ENCODE measurements at places on chromosomes 7 and 10.

DNA sequence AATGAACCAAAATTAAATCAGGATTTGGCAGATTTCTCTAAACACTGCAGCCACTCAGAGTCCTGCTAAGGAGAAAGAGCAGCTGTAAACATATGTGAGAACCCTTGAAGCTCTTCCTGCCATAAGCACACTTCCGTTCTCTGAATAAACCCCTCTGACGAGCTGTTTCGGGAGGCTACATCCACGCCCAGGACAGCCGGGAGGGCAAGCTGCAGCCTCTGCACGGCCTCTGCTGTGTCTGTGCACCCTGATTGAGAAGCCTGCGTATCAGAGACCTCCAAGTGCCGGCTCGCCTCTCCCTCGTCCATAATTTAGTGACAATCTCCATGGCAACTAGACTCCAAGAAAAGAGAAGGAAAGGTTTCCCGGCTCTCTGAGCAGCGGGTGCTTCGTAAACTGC is 114.4 kb downstream of the PTPRN2 start:
- DNase-seq, result no peak

DNA sequence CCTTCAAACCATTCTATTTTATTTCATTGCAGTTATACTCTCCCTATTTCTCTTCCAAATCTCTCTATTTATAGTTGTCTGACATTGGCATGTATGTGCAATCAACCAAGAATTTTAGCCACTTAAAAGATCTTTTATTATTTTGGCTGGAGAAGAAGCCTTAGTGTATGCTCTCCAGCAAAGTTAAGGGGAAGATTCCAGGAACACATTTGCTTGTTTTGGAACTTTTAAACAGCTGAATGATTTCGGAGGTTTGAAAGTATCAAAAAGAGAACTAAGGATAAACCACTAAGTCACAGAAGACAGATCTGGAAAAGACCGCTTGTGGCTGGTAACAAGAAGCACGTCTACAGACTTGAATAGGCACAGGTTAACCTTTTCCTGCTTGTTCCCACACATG is 182.2 kb upstream of the FZD1 start:
- DNase-seq, result no peak

GRCh38 chr10:92809840-92810239 is 38.5 kb upstream of the EXOC6 start:
- DNase-seq, result no peak

GRCh38 chr10:70378122-70378521 is 4.3 kb downstream of the LRRC20 start:
- DNase-seq, result no peak

DNA sequence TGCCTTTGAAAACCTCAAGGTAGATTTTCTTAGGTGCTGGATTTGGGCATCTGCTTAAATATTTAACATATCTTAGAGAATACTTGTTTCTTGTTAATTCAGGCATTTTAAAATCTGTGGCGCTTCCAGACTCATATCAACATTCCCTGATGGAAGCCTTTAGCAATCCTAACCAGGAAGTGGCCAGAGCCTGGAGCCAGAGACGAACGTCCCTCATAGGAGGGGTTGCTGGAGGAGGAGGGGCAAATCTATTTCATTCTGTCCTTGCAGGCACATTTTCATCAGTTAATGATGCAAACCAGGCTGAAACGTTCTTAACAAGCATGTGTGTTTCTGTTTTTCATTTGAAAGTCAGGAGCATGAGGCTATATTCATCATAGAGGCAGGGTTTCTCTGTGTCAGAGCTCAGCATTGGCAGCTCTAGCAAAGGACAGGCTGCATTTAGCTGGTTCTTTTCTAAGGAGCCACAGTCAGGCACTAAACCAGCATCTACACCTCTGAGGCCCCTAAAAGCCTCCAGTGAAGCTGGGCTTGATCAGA is 17.8 kb upstream of the IFIT2 start:
- no peak for DNase-seq

DNA sequence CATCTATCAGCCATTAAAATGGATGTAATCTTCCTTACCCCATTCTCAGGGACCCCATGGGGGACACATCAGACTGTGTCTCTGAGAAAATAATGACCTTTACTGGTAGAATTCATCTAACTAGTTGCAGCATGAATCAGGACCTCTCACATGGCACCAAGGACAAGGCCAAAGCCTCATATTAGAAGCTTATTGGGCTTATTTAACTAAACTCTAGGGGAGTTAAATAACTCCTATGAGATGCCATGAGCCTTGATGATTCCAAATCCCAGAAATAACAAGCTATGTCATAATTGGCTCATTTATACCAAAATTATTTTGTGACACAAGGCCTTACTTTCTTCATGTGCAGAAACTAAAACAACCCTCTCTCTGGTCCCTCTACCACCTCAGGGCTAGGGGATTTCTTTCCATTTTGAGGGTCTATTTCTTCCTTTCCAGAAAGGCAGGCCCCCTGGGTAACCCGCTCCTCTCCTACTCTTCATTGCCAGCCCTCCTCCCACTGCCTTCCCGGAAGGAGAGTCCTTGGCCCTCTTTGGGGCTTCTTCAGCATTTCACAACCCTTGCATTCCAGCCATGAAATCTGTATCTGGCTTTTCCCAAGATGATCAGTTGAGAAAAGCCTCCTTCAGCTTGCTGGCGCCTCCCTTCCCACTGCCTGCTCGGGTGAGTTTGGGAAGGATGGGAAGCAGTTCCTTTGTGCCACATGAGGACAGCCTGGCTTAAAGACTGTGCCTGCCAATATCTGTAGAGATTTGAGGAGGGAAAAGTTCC is 41.8 kb upstream of the TRIM8 start:
- DNase-seq, result no peak

DNA sequence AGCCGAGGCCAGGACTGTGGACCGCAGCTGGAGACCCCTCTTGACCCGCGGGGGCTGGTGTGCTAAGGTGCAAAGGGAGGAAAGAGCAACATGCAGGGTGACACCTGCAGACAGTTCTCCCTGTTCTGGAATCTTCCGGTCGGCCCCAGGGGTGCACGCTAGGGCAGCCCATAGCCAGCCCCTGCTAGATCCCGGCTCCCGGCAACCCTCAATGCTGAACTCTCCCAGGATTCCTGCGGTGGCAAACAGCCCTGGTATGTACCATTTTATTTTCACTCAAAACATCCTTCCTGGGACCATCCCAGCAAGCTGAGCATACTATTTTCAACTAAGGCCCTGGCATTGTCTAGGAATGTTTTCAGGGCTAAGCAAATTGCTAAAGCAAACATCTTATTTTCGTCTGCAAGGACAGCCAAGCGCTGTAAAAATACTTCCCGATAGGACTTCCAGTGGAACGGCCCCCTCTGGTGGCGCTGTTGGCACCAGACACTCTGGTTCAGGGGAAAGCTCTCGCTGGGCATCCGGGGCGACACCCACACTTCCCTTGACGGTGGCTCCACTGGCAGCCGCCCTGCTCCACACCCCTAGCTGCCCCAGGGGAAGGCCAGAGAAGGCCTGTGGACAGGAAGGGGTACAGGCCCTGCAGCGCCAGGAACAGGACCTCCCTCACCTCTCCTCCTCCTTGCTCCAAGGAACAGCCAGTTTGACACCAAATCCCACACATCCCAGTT is 99.4 kb downstream of the CTBP2 start:
- DNase-seq, result peak; percentile 52

- no peak for DNase-seq
These were observed 799.5 kb downstream of the LRMDA start for GRCh38 chr10:76230921-76231285.

DNA sequence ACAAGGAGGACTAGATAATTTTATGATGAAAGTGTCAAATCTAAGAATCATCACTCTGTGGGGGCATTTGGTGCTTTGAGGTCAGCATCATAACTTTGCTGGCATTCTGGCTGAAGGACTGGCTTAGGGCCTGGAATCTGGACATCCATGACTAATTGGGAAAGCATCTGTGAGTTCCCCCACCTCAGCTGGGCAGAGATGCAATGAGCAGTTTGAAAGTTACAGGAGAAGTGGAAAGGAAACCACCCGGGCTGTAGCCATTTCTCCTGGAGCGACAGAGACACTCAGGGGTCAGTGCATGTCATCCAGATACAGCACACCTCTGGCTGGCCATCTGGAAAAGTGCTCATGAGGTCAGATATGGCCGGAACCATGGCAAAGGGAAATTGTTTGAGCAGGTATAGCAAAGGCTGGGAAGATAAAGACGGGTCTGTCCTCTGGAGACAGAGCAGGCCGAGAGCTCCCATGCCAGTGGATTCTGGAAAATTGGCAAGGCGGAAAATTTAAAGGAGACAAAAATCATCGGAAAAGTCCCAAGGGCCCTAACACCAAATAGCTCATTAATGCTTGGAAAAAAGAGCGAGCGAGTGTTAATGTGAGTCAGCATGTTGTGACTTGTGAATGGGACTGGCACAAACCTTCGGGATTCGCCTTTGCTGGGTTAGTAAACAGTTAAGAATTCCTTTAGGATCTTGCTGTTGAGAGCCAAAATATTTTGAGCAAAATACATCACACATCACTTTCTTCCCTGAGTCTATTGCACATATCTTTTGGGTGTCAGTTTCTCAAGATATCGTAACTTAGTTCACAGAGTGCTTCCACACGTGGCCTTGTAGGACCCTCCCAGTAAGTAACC is 188.4 kb upstream of the AGK start:
- no peak for DNase-seq

DNA sequence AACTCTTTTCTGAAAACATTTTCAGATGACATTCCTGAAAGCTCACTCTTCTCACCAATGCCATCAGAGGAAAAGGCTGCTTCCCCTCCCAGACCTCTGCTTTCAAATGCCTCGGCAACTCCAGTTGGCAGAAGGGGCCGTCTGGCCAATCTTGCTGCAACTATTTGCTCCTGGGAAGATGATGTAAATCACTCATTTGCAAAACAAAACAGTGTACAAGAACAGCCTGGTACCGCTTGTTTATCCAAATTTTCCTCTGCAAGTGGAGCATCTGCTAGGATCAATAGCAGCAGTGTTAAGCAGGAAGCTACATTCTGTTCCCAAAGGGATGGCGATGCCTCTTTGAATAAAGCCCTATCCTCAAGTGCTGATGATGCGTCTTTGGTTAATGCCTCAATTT is 16.5 kb downstream of the ANLN start:
- no peak for DNase-seq

DNA sequence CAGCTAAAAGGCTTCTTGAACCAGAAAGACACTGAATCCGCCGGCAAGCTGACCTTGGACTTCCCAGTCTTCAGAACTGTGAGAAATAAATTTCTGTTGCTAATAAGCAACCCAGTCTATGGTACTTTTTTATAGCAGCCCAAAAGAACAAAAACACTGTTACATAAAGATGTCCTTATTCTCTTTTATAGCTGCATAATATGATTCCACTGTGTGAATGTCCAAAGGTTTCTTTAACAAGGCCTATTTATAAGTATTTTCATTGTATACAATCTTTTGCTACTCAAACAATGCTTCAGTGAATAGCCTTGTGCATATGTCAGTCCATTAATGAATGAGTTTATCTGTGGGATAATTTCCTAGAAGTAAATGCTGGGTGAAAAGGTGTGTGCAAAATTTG is 190.8 kb upstream of the INHBA start:
- no peak for DNase-seq

DNA sequence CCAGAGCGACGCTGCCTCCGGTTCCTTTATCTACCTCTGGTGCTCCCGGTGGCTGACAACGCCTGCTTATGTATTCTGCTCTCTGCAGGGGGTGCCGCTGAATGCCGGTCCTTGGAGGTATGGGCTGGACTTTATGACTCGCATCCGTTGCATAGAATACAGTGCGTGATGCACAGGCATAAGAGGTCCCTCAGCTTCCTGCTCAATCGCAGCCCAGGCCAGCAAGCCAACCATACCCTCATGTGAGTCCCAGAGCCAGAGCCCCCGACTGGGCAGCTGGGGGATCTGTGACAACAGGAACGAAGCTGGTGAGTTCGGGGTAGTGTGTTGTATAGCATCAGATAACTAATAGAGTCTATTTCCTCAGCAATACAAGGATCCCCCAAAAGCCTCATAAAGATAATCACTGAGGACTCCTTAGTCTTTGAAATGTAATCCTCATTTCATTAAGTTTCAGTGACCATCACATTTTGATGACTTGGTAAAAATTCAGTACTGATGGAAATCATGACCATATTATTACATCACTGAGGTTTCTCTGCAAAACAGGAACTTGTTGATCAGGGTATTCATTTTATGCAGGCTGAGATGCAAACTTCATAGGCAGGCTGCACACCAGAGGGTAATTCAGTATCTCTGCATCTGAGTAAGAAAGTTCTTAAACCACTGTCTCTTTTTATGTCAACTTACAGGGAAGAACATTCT is 607.8 kb downstream of the PTPRN2 start:
- DNase-seq, result no peak

- DNase-seq, result no peak
These were observed 39.1 kb downstream of the VWC2 start for GRCh38 chr7:49812534-49812933.

DNA sequence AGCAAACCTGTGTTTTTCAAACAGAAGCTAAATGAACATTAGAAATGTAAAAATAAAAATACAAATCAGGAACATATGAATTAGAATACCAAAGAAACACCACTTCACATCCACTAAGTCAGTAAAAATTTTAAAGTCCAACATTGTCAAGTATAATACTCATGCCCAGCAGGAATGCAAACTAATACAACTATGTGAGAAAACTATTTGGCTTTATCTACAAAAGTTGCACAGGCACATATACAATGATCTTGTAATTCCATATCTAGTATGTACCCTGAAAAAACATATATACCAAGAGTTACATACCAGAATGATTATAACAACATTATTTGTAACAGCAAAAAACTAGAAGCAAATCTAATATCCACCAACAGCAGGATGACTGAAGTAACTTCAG is 91.1 kb downstream of the RNF32 start:
- DNase-seq, result no peak

GRCh38 chr7:120442838-120443237 is 169.9 kb downstream of the KCND2 start:
- no peak for DNase-seq

- DNase-seq, result no peak
These were observed 100.3 kb downstream of the PAXIP1 start for GRCh38 chr7:154902600-154903082.

- DNase-seq, result no peak
These were observed 180.3 kb downstream of the NPSR1 start for GRCh38 chr7:34838329-34838728.

DNA sequence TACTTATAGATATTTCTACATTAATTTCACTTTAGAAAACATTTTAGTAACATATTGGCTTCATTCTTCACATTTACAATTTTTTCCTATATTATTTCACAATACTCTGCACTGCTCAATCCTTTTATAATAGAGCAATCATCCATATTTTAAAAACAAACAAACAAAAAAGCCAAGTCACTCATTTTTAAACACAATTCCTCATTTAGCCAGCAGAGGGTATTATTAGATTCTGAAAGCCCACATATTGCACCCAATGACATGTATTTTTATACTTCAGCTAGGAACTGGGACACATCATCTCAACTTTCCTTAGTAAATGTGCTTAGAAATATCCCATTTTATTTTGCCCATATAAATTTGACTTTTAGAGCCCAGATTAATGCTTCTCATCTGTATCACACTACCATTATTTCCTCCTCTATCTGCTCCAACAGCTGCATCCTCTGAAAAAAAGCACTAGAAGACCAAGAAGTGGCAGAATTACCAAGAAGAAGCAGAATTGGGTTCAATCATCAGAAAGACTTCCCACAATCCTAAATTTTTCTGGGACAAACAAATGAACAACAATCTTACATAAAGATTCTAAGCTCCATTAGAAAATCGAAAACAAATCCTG is 29.5 kb downstream of the CTNNA3 start:
- DNase-seq, result peak; percentile 38

- no peak for DNase-seq
These were observed 16.9 kb upstream of the RHOBTB1 start for GRCh38 chr10:60960913-60961312.

GRCh38 chr10:119296703-119297102 is 89.3 kb downstream of the GRK5 start:
- DNase-seq, result no peak

Measured in CD4-positive, alpha-beta T cell treated with Interleukin-4 for 1 hour (primary cell).